Brain microvascular endothelial cell (primary cell): ENCODE measurements at places on chromosomes 2 and 18.
A peak's percentile ranks its signal among the peaks of the same experiment; 100 is the strongest.

- no peak for DNase-seq
Measured at GRCh38 chr2:190098851-190099250, 36.3 kb upstream of the MSTN start.

DNA sequence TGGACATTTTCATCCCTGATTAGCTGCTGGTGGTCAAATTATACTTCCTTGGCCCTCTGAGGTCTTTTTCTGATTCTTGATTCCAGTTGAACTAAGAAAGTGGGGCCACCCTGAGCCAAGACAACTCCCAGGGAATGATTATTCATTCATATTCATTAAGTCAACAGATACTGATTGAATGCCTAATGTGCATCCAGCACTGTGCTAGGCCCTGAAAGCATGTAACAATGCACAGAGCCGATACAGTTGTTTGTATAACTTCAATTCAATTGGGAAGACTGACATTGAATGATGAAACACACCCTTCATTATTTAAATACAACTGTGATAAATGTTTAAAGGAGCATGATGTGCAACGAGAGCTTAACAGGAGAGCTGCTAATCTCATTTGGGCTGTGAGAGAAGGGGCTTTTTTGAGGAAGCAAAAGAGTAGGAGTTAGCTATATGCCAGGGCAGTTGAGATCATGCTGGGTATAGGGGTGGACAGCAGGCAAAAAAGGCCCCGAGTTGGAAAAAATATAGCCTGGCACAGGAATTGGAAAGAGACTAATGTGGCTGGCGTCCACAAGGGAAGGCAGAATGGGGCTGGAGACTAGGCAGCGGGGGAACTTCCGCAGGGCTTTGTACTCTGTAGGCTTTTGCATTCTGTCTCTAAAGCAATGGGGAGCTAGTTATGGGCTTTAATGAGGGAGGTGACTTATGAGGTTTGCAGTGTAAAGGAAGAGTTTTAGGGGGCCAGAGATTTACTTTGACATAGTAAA, 57.2 kb upstream of the ACVR1 start:
- no peak for DNase-seq

GRCh38 chr2:24489465-24490180, 1.4 kb upstream of the NCOA1 start:
- DNase-seq = no peak

- DNase-seq = no peak
Measured at GRCh38 chr18:49189772-49190171, 239.0 kb upstream of the SMAD7 start.

DNA sequence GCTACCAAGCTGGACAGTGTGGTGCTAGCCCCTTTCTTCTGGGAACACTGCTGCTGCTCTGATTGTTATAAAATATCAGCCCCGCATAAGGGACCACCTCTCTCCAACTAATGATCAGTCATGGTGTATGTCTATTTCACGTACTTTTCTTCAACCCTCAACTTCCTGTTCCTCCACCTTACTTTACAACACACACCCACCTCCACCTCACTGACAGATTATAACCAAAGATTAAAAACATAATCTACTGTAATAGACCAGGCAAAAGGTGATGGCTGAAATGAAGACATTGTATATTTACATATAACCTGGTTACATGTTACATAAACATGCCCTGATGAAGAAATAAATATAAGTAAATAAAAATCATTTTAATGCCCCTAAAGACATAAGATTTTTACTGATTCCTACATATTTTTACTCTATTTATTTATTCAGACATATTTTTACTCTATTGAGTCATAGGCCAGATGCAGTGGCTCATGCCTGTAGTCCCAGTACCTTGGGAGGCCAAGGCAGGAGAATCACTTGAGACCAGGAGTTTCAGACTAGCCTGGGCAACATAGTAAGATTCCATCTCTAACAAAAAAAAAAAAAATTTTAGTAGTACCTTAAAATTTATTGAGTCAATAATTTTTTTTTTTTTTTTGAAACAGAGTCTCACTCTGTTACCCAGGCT, 12.8 kb downstream of the STK39 start:
- DNase-seq = no peak

- no peak for DNase-seq
Measured at GRCh38 chr2:173458991-173459780, 104.5 kb downstream of the CDCA7 start.

DNA sequence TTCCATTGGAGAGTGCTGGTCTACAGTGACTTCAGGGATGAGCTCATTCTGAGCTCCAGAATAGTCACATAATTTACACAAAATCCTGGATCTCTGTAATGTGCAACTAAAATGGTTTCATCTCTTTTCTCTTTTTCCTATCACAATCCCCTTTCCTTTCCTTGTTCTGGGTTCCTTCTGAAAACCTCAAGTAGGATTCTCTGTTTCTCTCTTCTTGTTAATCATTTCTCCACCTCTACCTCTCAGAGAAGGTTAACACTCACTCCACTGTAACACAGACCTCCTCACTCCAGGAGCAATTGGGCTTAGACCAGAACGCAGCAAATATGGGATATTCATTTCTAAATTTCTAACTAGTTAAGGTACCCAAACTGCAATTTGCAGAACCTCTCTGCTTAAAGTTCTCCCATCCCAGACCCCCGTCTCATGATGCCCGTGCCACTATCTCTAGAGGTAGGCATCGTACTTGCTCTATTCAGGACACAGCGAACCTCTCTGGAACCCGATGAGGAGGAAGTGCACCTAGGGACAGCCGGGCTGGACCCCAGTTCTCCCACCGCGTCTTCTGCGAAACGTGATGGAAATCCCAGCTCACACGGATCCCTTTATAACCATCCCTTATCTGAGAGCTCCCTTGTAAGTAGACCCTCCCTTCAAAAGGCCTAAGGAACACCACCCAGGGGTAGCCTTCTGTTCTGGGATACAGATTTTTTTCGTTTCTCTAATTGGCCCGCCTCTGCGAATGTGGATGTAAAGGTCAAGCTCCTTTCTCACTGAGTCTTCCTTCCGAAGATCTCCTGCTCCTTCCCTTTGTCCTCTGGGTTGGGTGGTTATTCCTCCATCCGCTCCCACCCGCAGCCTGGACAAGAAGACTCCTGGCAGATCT, 1.3 kb downstream of the FOXI3 start:
- no peak for DNase-seq

- DNase-seq = no peak
Measured at GRCh38 chr2:219631904-219632759, 4.7 kb downstream of the SLC4A3 start.

GRCh38 chr2:33321236-33321771, 155.1 kb upstream of the RASGRP3 start:
- DNase-seq = peak; percentile 37

- DNase-seq = no peak
Measured at GRCh38 chr2:219969508-219969907, 342.1 kb downstream of the SLC4A3 start.

DNA sequence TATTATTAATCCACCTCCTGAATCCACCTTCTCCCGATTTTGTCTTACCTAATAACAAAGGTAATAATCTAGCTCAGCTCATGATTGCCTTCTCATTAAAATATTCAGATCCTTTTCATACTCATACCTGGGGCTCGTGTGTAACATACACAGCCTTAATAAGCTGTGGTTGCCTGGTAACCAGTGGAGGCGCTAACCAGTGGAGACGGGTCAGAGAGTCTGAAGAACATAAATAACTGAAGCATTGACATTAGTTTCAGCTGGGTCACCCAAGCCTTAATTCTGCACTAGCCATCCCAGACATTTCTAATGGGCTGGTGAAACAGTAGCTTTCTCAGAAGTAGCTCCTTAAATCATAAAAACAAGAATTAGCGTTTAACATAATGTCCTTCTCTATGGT, 14.8 kb upstream of the DTNA start:
- no peak for DNase-seq

DNA sequence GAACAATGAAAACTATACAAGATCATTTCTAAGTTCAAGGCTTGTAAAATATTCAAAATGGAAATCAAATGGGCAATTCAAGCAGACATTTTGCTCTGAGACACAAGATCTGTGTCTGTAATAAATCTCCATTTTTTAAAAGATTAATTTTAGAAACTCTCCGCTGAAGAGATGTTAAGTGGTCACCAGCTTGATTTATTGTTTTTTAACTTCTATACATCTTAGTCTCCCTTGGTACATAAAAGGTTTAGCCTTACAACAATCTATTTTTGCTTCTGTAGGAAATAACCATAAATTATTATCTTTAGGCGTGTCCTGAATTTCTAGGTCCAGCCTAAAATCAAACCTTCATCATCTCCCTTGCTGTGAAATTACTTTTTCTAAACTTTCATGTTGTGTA, 553.6 kb downstream of the NRXN1 start:
- no peak for DNase-seq

DNA sequence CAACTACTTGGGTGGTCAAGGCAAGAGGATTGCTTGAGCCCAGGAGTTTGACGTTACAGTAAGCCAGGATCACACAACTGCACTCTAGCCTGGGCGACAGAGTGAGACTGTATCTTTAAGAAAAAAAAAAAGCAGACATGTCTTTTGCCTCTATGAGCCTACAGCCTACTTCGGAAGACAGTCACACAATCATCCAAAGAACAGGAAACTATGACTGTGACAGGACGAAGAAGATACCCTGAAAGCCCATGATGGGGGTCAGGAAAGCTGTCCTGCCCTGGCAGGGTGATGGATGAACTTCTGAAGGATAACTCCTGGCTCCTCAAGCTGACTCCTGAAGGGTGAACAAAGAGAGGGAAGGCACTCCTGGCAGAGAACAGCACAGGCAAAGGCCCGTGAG, 251.7 kb upstream of the SIX2 start:
- no peak for DNase-seq

DNA sequence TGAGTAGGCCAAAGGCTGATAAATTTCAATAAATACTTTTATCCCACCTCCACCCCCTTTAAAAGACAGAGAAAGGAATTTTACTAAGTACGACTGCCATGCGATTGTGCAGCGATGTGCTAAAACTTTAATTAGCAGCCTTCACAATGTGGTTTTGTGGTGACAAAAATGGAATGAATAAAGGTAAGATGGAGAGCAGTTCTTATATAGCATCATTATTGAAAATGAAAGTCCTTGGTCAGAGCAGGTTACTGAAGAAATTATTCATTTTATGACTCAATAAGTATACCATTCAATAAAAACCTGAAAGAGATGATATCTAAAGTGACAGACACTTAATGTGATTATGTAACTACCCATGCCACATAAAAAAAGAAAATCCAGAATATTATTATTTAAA, 33.2 kb upstream of the MTIF2 start:
- DNase-seq = no peak
